Immature natural killer cell (primary cell): ENCODE measurements at places on chromosomes 4 and X. TPM values are rescaled to one million over a fixed set of nuclear protein-coding genes. Genes with fewer than 3 reads are reported as not detected.

Gene LEF1
- 29.7 TPM for polyA plus RNA-seq

GRCh38 chr4:121953860-121954259 lies 2.0 kb upstream of the TRPC3 start:
- H3K4me1 ChIP-seq: peaks cover 19% of the 10 kb centered on the region
- DNase-seq: no peak
- H3K36me3 ChIP-seq: no peaks in the 10 kb centered on the region
- no peak overlapping the region for H3K4me3 ChIP-seq

GRCh38 chr4:77148078-77148477 lies 8.9 kb upstream of the CCNG2 start:
- no peaks in the 10 kb centered on the region for H3K36me3 ChIP-seq
- DNase-seq: no peak

- H3K36me3 ChIP-seq: no peaks in the 10 kb centered on the region
- no peak overlapping the region for H3K27ac ChIP-seq
- no peaks in the 10 kb centered on the region for H3K27me3 ChIP-seq
- no peak overlapping the region for H3K4me3 ChIP-seq
Measured at GRCh38 chr4:42348247-42348646, 49.0 kb upstream of the SHISA3 start.

Gene WAS
- 18.3 TPM for polyA plus RNA-seq

DNA sequence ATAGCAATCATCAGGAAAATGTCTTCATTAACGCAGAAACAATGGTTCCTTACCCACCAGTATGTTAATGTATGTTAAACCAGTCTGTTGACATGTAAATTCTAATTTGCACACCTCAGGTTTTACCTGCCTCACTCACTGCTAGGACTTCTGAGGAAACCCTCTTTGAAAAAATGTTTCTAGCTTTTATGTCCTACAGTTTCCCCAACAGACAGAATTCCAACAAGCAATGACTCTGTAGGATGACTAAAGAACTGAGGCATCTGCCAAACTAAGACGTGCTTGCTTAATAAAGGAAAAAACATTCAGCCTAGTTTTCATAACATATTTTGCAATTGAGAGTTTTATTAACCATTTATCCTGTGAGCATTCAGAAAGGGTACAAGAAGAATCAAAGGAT lies 20.6 kb upstream of the SOX3 start:
- DNase-seq: no peak
- no peaks in the 10 kb centered on the region for H3K4me1 ChIP-seq
- no peaks in the 10 kb centered on the region for H3K36me3 ChIP-seq
- peaks cover 1% of the 10 kb centered on the region for H3K27me3 ChIP-seq
- H3K4me3 ChIP-seq: no peak overlapping the region

Gene ADGRG4
- polyA plus RNA-seq: not detected

DNA sequence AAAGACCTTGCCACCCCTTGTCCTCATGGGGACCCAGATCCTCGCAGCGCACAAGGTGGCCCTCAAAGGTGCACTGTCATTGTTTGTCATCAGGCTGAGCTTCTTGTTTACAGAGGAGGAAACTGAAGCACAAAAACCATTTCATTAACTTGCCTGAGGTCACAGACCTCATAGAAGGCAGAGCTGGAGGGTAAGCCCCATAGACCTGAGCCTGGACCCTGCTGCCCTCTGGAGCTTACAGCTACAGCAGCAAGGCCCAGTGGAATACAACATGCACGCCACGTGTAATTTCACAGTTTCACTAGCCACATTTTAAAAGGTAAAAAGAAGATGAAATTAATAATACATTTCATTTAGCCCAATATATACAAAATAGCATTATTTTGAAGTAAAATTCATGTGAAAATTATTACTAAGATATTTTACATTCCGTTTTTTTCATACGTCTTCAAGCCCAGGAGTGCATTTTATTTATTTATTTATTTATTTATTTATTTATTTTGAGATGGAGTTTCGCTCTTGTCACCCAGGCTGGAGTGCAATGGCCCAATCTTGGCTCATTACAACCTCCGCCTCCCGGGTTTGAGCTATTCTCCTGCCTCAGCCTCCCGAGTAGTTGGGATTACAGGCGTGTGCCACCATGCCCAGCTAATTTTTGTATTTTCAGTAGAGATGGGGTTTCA lies 8.8 kb downstream of the JAKMIP1 start:
- DNase-seq: no peak
- H3K27me3 ChIP-seq: peaks cover 5% of the 10 kb centered on the region

DNA sequence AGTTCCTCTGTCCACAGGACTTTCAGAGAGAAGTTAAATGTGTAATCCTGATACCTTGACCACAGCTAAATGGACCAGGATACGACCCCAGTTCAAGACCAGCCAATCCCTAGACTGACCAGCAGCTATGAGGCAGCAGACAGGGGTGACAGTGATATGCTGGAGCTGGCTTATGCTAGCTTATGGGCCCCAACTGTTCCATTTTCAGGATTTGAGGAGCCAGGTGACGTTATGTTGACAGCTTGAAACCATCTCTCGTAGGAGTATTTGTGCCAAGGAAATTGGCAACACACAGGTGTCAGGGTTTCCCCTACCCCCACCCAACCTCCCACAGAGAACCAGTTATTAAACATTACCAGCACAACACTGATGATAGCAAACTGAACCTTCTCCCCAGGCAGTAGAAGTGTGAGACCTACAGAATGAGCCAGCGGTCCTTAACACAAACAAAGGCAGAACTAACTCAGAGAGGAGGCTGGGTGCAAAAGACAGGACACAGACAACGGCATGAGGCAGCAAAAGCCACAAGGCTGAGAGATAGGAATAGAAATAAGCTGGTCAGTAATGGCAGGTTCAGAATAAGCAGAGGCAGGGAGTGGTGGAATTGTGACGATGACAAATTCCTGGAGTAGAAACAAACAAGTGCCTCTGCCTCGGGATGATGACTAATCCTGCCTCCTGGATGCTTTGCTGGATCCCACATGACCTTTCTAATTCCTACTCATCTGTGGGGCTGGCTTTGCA lies 85.6 kb upstream of the CPEB2 start:
- DNase-seq: no peak
- no peak overlapping the region for H3K27ac ChIP-seq
- no peaks in the 10 kb centered on the region for H3K36me3 ChIP-seq

Gene FAM47E
- polyA plus RNA-seq: not detected

DNA sequence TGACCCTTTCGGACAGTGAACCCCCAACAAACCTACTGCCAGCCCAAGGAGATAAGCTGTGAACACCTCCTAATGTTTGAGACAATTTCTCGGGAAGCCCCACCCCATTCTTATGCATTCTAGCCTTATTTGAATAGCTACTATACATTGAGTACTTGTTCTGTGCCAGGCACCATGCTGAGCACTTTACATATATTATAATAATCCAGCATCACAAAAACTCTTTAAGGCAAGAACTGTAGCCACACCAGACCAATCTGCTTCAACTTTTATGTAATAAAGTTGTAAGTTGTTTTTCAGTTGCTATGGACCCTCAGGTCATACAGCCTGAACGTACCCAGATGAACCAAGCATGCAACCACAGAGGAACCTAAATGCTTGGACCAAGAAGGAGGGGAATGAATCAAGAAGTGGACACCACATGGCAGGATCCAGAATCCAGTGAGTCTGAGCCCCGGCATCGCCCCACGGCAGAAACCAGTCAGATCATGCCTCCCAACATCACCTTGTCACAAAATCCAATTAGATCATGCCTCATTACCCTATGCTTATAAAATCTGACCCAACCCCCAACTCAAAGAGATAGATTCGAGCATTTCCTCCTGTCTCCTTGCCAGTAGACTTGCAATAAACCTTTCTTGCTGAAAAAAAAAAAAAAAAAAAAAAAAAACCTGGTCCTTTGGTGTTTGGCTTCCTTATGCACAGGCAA lies 225.0 kb downstream of the QDPR start:
- no peak for DNase-seq
- no peaks in the 10 kb centered on the region for H3K4me1 ChIP-seq
- H3K36me3 ChIP-seq: no peaks in the 10 kb centered on the region
- no peak overlapping the region for H3K4me3 ChIP-seq

DNA sequence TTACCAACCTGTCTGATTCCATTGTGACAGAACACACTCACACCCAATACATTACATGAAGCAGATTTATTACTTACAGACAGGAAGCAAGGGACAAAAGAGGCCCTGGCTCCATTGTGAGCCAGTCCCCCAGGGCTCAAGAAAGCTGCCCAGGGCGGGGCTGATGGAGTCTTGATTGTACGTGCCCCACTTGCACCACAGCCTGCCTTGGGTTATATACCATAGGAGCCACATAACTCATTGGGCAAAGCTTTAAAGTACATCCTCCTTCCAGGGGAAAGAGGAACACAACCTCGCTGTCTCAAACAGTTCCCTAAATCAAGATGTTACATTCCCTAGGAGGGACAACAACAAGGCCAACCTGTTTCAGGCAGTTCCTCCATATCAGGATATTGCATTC lies 3.4 kb upstream of the ZRSR2 start:
- peaks cover 8% of the 10 kb centered on the region for H3K4me1 ChIP-seq
- peaks cover 2% of the 10 kb centered on the region for H3K27me3 ChIP-seq
- peaks cover 9% of the 10 kb centered on the region for H3K36me3 ChIP-seq

DNA sequence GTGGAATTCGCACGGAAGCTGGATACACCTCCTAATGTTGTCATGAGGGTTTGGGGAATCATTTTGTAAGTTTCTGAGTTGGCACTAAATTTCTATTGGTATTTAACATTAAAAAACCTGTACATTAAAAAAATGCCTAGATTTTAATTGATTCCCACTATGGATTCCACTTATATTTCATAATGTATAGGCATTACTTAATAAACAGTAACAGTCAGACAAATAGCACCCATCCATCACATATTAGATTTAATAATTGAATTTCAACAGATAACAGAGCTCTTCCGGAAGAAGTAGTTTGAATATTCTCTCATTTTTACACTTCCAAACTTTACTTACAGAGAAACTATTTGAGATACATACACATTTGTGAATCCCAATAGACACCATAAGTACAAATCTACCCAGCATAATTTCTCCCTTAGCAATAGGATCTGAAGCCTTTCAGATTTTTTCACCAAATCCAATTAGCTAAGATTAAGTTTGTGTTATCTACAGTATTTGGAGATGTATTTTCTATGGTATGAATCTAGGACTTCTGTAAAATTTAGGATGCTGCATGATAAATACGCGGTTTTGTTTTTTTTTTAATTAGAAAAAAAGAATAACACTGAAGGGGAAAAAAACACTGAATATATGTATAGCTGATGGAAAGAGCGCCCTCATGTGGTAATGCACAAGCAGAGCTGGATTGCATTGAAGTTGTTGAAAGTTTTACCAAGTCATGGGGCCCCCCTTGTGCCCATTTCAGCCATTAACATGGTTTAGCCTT lies 12.2 kb upstream of the ODAM start:
- no peak overlapping the region for H3K4me3 ChIP-seq
- H3K27ac ChIP-seq: no peak overlapping the region
- H3K27me3 ChIP-seq: no peaks in the 10 kb centered on the region
- no peaks in the 10 kb centered on the region for H3K36me3 ChIP-seq

- DNase-seq: no peak
- H3K27ac ChIP-seq: no peak overlapping the region
- peaks cover 3% of the 10 kb centered on the region for H3K27me3 ChIP-seq
- no peaks in the 10 kb centered on the region for H3K36me3 ChIP-seq
- H3K4me3 ChIP-seq: no peak overlapping the region
- H3K4me1 ChIP-seq: no peaks in the 10 kb centered on the region
Measured at GRCh38 chr4:47128991-47129390, 97.6 kb downstream of the GABRB1 start.

Gene TMEM150C
- 0.45 TPM for polyA plus RNA-seq

Gene ZDHHC9
- polyA plus RNA-seq: 1.4 TPM

DNA sequence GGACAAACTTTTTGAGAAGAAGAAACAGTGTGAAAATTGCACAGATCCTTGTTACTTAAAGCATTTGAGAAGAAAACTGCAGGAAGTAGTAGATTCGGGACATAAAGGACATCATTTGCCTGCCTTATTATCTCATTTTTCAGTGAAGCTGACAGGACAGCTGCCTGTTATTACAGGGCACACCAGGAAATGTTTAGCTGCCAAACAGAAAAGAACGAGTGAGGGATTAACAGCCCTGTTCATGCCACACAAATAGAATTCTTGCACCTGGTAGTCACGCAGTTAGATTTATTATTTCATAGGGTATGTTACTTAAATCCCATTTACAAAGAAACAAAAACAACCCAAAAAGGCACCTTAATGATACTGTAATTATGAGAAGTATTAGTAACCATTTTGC lies 100.6 kb downstream of the CHIC2 start:
- no peak overlapping the region for H3K27ac ChIP-seq
- no peak overlapping the region for H3K4me3 ChIP-seq
- no peaks in the 10 kb centered on the region for H3K36me3 ChIP-seq
- H3K27me3 ChIP-seq: peaks cover 4% of the 10 kb centered on the region

Gene DDIT4L
- not detected for polyA plus RNA-seq

Gene HTR2C
- polyA plus RNA-seq: not detected
